ENCODE measurements at places on chromosomes 6 and 20.
A peak's percentile ranks its signal among the peaks of the same experiment; 100 is the strongest.

DNA sequence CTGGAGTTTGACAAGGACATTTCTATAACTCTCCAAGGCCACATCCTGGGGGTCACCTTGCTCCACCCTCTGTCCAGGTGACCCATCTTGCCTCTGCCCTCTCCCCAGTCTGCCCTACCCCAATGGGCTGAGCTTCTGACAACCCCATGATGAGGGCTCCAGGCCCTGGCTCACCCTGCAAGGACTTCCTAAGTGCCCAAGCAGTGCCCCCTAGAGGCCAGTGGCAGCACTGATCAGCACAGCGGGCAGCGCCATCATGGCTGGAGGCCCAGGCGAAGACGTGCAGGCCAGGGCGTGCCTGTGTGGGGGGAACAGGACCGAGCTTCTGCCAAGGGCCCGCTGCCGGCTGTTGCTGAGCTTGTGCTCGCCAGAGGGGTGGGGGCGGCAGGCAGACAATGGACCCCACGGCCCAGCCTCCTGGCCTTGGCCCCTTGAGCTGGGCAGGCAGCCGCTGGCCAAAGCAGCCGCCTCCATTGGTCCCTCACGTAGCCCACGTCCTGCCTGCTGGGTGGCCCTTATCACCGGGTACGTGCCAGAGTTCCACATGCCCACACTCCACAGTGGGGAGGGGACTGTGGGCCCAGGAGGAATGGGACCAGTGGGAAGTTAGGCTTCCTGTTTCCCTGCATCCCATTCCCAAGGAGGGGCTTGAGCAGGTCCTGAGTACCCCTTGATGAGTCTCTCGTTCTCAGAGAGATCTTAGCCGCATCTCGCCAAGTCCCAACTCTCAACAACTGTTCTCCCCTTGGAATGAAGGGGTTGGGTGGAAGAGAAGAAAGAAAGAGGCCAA, 64.3 kb downstream of the MRPL14 start:
- DNase-seq: no peak

GRCh38 chr6:17716221-17716620, 9.5 kb upstream of the NUP153 start:
- no peak for DNase-seq

- DNase-seq: peak; percentile 1
Measured at GRCh38 chr6:123091091-123091895, 95.3 kb downstream of the CLVS2 start.

GRCh38 chr6:82080767-82081166, 166.8 kb downstream of the IBTK start:
- DNase-seq: peak; percentile 22

DNA sequence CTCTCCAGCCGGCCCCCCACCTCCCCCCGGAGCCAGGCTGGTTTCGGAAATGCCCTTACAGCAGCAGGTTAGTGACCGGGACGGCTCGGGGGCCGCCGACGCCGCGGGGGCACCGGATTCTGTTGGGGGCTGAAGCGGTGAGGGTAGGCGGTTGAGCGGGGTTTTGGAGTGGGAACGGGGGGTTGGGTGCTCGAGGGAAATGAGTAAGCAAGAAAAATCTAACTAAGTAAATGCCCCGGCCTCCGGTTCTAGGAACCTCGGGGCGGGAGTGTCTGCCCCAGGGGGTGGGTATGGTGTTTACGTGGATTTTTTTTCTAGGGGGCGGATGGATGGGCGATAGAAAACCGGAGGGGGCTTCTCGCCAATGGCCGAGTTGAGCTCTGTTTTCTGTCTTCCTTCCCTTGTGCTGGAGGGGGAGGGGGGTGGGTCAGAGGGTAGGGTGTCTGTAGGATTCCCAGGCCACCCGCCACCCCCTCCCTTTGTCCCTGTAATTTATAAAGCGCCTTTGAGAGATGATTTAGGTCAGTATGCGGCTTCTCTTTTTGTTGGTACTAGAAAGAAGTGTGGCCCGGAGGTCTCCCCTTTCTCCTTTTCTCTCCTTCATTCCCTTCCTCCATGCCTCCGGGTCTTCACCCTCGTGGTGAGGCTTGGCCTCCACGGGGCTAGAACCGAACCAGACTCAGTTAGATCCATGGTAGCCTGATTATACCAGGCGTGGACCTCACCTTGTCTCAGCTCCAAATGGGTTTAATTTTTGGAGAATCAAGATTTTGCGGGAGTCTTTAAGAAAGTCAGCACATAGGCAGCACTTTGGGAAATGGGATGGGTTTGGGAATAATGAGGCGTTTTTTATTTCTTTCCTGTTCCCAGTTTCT, 2.3 kb downstream of the E2F3 start:
- DNase-seq: peak; percentile 71

GRCh38 chr6:41732591-41733359, 2.6 kb downstream of the TFEB start:
- DNase-seq: peak; percentile 20

GRCh38 chr6:160058603-160059215, 62.9 kb upstream of the SLC22A1 start:
- DNase-seq: no peak

- DNase-seq: no peak
Measured at GRCh38 chr6:165910184-165910966, 247.3 kb upstream of the PDE10A start.

- DNase-seq: no peak
Measured at GRCh38 chr6:45781890-45782289, 233.8 kb downstream of the CLIC5 start.

DNA sequence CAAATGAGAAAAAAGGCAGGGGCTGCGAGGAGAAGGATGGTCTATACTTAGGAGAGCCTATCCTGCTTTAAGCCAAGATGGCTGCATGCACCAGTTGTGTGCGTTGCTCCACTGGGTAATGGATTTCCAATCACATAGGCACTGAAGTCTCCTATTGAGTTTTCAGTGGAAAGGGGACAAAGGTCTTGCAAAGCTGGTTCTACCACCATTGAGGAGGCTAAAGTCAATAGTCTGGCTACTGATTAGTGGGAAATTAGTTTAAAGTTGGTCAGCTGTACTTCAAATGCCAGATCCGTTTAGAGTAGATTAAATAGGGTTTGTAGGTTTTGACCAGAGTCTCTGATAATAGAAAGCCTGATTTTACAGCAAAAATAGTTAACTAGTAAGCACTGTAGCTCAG, 104.9 kb downstream of the SESN1 start:
- DNase-seq: no peak

- DNase-seq: no peak
Measured at GRCh38 chr20:17699931-17700351, at the start of gene BANF2. Gene BANF2 (plus strand): TSS chr20:17699966. CDS start chr20:17725026, 25,060 bp downstream.

DNA sequence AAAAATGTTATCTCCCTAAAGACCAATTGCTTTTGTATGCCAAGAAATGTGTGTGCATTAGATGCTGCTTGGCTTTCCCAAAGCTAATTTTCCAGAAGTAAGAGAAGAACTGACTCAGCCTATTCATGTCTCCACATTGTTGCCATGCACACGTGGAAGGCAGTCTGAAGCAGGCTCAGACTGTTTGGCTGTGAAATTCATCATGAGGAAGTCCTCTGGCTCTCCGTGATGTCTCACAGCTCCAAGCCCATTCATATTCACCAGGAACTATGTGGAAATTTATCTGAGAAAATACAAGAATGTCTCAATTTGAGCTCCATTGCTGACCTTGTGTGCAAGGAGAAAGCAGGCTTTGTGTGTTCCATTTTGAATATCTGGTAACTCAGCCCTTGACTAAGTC, 1022.2 kb upstream of the GJE1 start:
- DNase-seq: no peak

DNA sequence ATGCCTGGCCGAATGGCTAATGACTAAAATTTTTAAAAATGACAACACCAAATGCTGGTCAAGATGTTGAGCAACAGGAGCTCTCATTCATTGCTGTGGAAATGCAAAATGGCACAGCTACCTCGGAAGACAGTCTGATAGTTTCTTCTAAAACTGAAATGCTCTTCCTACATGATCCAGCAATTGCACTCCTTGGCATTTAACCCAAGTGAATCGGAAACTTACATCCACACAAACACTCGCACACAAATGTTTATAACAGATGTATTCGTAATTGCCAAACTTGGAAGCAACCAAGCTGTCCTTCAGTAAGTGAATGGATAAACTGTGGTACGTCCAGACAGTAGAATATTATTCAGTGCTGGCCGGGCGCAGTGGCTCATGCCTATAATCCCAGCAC, 56.4 kb upstream of the NCOA3 start:
- DNase-seq: no peak

DNA sequence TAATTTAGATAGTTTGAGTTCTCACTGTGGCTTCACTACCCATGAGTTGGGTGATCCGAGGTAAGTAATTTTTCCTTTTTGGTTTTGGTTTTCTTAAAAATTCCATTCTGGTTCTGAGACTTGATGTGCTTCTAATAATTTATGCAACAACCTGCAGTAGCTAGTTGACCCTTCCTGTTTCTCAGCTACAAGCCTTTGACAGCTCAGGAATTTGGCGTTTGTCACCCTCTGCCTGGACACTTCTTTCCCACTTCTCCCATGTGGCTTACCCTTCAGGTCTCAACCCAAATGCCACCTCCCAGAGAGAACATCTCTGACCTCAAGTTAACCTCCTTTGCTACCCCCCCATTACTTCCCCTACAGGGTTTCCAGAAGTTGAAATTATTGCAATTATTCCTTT, 49.7 kb upstream of the TSHZ2 start:
- DNase-seq: no peak

DNA sequence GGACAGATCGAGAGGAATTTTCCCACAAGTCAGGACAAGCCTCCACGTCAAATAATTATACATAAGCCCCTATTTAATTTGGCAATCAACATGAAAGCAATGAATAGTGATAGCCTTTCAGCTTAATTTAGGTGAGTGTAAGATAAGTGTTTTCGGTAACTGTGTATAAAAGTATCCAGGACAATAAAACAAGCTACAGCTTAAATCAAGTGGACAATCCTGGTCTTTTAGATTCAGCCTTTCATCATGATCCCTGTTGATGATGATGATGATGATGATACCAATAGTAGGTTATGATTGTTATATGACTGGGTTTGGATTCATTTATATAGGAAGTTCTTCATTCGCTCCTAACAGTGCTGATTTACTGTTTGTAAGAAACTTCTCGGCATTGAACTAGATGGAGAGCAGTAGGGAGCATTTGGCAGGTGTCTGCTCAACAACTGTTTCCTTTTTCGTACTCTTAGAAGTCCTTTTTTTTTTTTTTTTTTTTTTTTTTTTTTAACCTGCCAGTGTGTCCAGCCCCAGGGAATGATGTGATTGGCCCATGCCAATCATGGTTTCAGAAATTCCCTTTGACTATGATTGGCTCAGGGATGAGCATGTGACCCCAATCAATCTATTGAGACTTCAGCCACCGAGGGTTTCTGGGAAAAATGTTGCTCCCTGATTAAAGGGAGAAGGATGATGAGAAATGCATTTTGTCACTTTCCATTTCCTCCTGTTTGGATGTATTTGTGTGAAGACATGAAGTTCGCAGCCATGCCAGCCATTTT, 11.3 kb upstream of the RNF182 start:
- DNase-seq: no peak

GRCh38 chr6:43283905-43284304, 14.2 kb upstream of the SLC22A7 start:
- DNase-seq: no peak

GRCh38 chr20:40849456-40849855, 160.4 kb upstream of the MAFB start:
- DNase-seq: no peak

GRCh38 chr20:36035745-36036144, 67.4 kb downstream of the CNBD2 start:
- no peak for DNase-seq

DNA sequence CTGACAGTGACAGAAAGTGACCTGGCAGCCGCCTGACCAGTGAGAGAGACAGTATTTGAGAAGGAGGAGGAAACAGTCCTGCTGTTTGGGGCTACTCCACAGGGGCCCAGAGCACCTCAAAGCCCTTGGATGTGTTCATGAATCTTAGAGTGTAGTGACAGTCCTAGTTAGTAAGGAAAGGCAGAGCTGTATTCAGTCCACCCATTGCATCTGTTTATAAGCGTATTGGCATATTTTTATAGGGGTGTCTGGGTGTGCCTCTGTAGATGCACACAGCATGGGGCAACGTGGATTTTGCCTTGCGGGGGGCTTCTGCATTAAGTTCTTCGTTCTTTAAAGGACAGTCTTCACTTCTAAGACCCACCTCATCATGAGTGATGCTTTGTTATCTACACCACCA, 44.6 kb upstream of the SLC22A1 start:
- no peak for DNase-seq

GRCh38 chr20:31747640-31748039, 8.6 kb downstream of the TPX2 start:
- DNase-seq: no peak

- no peak for DNase-seq
Measured at GRCh38 chr6:43810965-43811732, 41.1 kb downstream of the VEGFA start.

DNA sequence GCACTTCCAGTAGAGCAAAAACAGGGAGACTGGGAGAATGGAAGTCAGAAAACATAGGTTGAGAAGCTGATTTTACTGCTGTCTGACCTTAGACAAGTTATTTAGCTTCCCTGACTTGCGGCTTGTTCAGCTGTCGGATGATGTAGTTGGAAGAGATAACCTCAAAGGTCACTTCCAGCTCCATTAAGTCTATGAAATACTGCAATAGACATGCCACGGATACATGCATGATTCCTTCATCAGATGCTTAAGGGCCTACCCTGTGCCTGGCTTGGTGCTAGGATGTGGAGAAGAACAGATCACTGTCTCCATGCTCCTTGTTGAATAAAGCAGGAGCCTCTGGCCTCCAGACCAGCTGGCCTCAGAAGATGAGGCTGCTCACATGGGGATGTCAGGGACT, 43.7 kb downstream of the FYN start:
- no peak for DNase-seq

GRCh38 chr6:3345836-3346235, 87.1 kb downstream of the PSMG4 start:
- no peak for DNase-seq

DNA sequence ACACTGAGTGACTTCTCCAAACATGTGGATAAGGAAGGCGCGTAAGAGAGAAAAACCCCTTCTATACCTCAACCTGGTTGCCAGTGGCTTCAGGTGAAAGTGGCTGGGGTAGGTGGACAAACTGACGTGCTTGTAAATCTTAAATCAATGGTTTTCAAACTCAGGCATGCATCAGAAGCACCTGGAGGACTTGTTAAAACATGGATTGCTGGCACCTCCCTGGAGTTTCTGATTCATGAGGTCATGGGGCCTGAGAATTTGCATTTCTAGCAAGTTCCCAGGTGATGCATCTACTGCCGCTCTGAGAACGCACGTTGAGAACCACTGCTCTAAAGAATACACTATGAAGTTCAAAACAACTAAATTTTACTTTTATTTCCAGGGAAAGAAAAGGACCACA, 31.9 kb upstream of the TAB2 start:
- DNase-seq: no peak

GRCh38 chr6:34099878-34100277, 46.0 kb downstream of the GRM4 start:
- DNase-seq: no peak

- peak; percentile 8 for DNase-seq
Measured at GRCh38 chr6:160247457-160247883, 11.2 kb downstream of the SLC22A2 start.

GRCh38 chr6:39357998-39358686, 35.6 kb upstream of the KCNK16 start:
- DNase-seq: peak; percentile 51

- no peak for DNase-seq
Measured at GRCh38 chr6:71983131-71983530, 96.8 kb downstream of the RIMS1 start.

GRCh38 chr6:7726416-7727085, 652 bp downstream of the BMP6 start:
- peak; percentile 32 for DNase-seq

Data from adipocyte (in vitro differentiated cells).